Stimulated activated CD8-positive, alpha-beta memory T cell treated with anti-CD3 and anti-CD28 coated beads, Interleukin-2, amount 100 ng/mL, for 1 hour (primary cell): ENCODE measurements at places on chromosomes 1 and 21.
A peak's percentile ranks its signal among the peaks of the same experiment; 100 is the strongest.

DNA sequence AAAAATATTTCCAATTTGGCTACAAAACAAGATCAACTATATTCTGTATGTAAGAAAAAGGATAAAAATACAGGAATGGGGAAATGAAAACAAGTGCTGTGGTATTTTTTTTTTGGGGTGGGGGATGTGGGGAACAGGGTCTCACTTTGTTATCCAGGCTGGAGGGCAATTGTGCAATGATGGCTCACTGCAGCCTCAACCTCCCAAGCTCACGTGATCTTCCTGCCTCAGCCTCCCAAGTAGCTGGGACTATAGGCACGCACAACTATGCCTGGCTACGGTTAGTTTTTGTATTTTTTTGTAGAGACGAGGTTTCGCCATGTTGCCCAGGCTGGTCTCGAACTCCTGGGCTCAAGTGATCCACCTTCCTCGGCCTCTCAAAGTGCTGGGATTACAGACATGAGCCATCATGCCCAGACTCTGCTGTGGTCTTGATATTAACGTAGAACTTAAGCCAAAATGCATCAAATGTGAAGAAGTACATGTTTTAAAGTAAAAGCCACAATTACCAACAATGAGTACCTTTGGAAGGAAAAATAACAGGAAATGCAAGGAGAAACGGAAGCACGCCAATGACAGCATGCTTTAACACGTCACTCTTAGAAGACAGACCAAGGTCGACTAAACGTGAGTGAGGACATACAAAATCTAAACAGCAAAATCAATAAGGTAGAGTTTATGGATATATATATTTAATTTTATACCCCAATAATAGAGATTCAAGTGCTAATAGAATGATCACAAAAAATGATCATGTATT, 8.8 kb upstream of the ABCB10 start:
- no peak for DNase-seq

- DNase-seq, result no peak
These were observed 481 bp downstream of the CCDC163 start for GRCh38 chr1:45499415-45499769.

DNA sequence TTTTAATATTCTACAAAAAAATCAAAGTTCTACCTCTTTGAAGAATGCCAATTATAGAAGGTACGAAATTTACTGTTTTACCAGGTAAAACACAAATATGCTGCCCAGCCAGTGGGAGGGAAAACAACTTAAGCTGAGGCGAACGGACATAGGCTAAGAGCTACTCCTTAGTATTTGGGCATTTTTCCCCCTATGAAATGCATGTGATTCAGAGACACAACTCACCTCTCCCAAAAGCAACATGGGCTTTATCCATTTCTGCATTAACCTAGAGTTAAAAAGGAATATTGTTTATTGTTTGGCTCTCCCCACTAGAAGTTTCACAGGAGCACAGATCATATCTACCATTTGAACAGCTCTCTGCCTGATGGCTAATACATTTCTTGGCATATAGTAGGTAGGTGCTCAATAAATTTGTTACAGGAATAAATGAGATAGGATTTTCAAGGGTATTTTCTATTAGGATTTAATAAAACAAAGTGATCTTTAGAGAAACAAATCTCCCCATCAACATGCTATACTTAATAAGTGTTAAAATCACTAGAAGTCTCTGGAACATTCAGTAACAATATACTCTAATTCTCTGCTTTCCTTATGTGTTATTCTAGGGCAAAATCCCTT, 2.4 kb upstream of the SORT1 start:
- no peak for DNase-seq

- DNase-seq, result no peak
These were observed 244.7 kb upstream of the IRF2BP2 start for GRCh38 chr1:234854645-234855039.

GRCh38 chr1:99004254-99004860, 304 bp downstream of the PLPPR5 start:
- DNase-seq, result no peak

GRCh38 chr21:38646213-38646837, 148.0 kb upstream of the ERG start:
- no peak for DNase-seq

- no peak for DNase-seq
These were observed 45.1 kb upstream of the EPS15 start for GRCh38 chr1:51564124-51564523.

GRCh38 chr1:53084589-53084971, 22.6 kb downstream of the PODN start:
- DNase-seq, result no peak

DNA sequence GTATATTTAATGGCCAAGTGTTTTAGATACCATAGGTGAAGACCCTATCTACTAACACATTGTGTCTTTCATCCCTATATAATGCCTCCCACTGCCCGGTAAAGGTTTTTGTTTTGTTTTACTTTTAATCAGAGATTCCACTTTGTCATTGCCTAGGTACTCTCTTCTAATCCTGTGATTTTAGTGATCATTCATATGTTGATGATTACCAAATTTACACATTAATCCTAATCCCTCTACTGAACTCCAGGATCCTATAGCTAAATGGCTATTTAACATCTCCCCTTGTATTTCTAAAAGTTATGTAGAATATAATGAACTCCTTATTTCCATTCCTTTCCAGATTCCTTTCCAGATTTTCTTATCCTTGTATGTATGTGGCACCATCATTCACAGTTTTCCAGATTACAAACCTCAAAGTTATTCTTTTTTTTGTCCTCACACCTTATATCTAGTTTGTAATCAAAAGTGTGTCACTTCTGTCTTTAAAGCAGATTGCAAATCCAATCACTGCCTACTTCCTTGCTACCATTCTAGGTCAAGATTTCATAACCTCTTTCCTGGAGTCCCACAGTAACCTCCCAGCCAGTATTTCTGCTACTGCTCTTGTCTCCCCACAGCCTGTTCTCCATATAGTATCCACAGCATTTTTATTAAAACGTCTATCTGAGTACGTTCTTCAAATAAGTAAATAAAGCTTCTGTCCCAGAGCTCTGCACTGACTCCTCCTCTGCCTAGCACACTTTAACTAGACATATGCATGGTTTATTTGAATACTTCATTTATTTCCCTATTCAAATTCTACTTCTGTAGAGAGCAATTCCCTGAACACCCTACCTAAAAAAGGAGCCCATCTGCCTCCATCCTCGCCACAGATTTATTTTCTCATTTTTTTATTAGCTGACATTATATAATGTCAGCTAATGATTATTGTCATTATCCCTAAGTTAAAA, 157.8 kb downstream of the KCNT2 start:
- no peak for DNase-seq

- DNase-seq, result no peak
These were observed 57.1 kb upstream of the DR1 start for GRCh38 chr1:93288558-93288957.

- peak; percentile 52 for DNase-seq
These were observed 47.0 kb downstream of the AHDC1 start for GRCh38 chr1:27556781-27557595.

DNA sequence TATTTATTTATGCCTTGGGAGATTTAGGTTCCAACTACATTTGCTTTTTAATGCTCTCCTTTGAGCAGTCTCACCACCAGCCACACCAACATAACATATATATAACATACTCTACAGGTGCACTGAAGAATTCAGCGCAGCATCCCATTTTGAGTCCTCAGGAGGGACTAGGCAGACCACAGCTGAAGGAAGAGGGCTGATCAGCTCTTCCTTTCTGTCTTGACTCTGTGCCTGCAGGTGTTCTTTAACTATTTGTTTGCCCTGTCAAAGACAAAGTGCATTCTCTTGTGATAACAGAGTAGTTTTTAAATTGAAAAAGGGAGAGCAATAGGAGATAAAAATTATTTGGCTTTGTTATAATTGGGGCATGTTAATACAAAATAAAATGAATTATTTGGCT, 17.0 kb downstream of the HIPK1 start:
- no peak for DNase-seq

DNA sequence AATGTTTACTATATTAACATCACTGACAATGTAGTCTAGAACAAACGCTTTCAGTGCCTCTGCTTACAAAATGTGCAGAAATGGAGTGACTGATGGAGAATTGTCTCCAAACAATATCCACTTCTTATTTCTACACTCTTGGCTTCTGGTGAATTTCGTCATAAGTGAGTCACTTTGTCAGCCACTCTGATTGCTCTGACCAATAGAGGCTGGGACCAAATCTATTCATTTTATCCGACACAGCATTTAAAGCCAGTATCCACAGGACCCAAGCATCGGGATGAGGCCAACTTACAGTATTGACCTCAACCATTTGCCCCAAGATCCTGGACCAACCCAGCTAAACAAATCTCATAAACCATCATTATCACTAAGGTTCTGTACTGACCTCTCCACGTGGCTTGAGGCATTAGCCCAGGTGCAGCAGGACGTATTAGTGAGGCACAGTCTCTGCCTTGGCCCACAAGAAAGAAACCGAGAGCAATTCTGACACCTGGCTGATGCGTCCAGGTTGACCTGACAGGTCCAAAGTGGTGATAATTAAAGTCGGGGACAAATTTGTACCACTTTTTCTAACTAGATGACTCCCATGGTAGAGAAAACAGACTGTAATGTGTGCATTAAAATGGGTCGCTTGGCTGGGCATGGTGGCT, 53.3 kb upstream of the ERO1B start:
- DNase-seq, result no peak

- DNase-seq, result no peak
These were observed 63.8 kb downstream of the RPS6KA1 start for GRCh38 chr1:26593385-26593784.

- no peak for DNase-seq
These were observed 25.5 kb downstream of the RGS7 start for GRCh38 chr1:241331328-241332036.

DNA sequence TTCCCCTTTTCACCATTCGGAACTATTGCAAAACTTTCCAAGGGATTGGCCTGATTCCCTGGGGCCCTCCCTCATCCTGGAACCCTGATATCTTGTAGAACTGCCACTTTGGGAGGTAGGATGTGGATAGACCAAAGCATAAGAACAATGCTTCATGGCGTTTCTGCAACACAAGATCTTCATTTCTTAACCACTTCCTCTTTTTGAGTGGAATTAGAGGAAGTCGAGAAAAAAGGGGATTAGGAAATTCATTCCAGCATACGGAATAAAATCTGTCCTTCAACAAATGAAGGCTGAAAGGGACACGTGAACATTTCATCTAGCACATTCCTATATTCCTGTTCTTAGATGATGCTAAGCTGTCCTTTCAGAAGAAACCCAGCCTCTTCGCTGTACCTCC, 149.3 kb downstream of the HUNK start:
- DNase-seq, result no peak

DNA sequence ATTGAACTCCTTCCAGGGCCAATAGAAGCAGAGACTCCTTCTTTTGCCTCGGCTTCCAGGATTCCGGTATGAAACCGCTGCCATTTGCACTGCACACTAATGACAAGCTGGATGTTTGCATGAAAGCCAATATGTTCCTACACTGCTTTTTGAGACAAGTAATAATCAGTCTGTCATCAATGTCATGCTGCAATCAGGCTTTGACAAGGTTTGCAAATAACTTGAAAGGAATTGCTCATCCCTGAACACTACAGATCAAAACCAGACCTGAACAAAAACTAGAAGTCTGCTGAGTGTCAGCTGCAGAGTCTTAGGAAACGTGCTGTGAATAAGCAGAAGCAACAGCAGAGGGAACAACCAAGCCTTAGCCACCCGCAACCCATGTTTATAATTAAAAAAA, 720.7 kb upstream of the CXADR start:
- no peak for DNase-seq

GRCh38 chr1:27430903-27431600, 38.6 kb downstream of the GPR3 start:
- no peak for DNase-seq

- DNase-seq, result no peak
These were observed 42.0 kb upstream of the CD34 start for GRCh38 chr1:207952617-207953542.

GRCh38 chr1:22295856-22296255, 153.0 kb upstream of the WNT4 start:
- DNase-seq, result no peak

GRCh38 chr1:200154069-200154767, 126.7 kb downstream of the NR5A2 start:
- no peak for DNase-seq

DNA sequence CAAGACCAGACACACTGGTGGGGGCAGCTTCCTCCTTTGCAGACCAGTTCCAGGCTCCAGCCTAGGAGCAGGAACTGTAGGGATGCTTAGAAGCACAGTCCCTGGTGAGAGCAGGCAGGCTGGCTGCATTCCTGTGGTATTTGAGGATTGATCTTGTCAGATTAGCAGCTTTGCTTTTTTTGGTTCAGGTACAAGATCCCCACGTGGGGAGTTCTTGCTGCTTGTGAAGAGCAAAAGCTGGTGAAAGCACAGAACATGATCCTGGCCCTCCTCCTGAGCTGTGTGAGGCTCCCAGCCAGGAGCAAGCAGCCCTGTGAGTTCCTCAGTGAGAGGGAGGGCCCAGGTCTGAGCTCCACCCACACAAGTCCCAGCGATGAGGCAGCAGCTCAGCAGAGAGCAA, 75.3 kb upstream of the ARTN start:
- DNase-seq, result no peak

DNA sequence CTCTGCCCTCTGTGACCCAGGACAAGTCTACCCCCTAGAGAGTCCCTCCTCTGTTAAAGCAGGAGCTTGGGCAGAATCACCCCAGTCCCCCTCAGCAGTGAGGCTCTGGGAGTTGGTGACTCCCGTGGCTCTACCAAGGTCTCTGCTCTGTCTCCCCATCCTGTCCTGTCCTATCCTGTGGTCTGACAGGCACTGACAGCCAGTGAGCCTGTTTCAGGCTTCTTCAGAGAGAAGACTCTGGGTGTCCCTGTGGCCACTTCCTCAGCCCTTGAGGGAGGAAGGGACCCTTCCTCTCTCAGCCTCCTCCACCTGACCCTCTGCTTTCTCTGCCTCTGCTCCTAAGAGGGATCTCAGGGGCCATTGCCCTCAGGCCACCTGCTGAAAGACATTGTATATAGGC, 148.7 kb downstream of the FCRL5 start:
- DNase-seq, result no peak
